ENCODE measurements at places on chromosomes 1 and 21.

- no peak for DNase-seq
Measured at GRCh38 chr21:45030682-45031570, 43.5 kb upstream of the ADARB1 start.

- DNase-seq, result no peak
Measured at GRCh38 chr1:203586496-203587081, 40.0 kb upstream of the ATP2B4 start.

GRCh38 chr1:147605591-147605990, 64.3 kb downstream of the BCL9 start:
- no peak for DNase-seq

GRCh38 chr1:110207831-110208230, 2.3 kb upstream of the KCNC4 start:
- peak; percentile 68 for DNase-seq

GRCh38 chr1:3834701-3835100, 22.3 kb downstream of the CEP104 start:
- no peak for DNase-seq

- no peak for DNase-seq
Measured at GRCh38 chr1:176820391-176821031, 344.0 kb downstream of the ASTN1 start.

Measured in stimulated activated CD4-positive, alpha-beta T cell treated with anti-CD3 and anti-CD28 coated beads, TNF-alpha, amount 100 ng/mL, for 1 hour (primary cell).